Keratinocyte (primary cell): ENCODE measurements at places on chromosomes 11 and 22. TPM values are rescaled to one million over a fixed set of nuclear protein-coding genes. Genes with fewer than 3 reads are reported as not detected.

DNA sequence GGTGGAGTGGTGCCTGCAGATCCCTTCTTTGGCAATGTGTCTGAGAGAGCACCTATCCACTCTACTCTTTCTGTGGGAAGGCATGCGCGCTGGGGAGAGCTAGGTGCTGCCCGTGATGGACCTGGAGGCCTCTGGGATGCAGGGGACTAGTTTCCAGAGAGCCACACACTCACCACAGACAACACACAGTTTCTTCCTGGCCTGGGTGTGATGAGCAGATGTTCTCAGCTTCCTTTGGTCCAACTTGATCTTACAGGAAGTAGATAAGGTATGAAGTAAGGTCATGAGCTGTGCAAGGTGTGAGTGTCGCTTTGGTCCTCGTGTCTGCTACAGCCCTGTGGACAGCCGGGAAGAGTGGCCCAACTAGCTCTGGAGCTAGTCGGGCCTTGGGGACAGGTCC, 27.3 kb upstream of the SUSD2 start:
- no peak for DNase-seq

Gene SIK2
- 10.0 to 12.2 TPM (median 11.9 TPM) in 3 replicates for polyA plus RNA-seq

- no peak for DNase-seq
These were observed 88.6 kb downstream of the BCR start for GRCh38 chr22:23268877-23269276.

- DNase-seq = no peak
These were observed 6.7 kb downstream of the SCARF2 start for GRCh38 chr22:20430720-20431510.

DNA sequence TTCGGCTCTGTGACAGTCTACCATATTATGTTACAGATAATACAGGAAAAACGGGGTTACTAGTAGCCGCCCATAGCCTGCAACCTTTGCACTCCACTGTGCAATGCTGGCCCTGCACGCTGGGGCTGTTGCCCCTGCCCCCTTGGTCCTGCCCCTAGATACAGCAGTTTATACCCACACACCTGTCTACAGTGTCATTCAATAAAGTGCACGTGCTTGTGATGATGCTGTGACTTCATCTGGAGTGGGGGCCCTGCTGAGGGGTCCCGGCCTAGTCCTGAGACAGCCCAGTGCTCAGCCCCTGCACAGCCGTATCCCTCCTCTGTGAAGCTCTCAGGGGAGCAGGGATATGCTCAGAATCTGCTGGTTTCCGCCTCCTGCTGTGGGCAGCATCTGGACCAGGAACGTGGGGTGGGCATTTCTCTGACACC, 1.2 kb downstream of the IFITM1 start:
- DNase-seq = no peak
